ENCODE measurements at places on chromosomes 3 and 15. TPM values are rescaled to one million over a fixed set of nuclear protein-coding genes. Genes with fewer than 3 reads are reported as not detected.

GRCh38 chr15:94229591-94230369 lies 1.6 kb upstream of the MCTP2 start:
- peak; percentile 60 for DNase-seq

DNA sequence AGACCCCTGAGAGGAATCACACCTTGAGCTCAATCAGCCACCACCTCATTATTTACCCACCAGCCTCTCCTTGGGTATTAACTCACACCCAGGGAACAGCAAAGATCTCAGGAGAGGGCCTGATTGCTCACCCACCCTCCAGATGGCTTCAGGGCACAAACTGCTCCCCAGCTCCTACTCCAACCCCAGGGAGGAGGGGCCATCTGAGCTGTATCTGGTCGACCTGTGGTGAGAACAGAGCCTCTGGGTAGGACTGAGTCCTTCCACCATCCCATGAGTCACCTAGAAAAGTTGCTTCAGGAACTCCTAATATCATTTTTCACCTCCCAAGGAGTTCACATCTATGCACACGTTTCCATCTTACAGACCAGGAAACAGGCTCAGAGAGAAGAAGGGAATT lies 44.8 kb upstream of the HES1 start:
- no peak for DNase-seq

DNA sequence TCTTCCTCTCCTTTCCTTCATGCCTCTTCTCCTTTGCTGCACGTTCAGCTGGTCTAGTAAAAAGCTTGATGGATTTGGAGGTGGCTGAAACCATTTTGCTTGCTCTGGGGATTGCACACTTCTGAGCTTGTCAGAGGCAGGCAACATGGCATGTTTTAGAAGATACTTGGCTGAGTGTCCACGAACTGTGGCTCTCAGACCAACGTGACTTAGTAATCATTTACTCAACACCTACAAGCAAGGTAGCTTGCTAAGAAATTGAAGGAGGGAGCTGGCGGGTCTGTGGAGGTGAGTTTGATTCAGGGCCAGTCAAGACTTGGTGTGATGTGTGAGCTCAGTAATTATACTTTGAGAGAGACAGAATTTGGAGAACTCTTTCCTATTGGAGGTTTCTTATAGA lies 196.0 kb downstream of the LPP start:
- no peak for DNase-seq

GRCh38 chr3:42755681-42756578 lies 17.1 kb downstream of the CCDC13 start:
- no peak for DNase-seq

- DNase-seq: no peak
Measured at GRCh38 chr15:52689562-52689961, 10.4 kb upstream of the ATOSA start.

GRCh38 chr3:134608023-134608770 lies 42.6 kb downstream of the KY start:
- no peak for DNase-seq

The STRA6 gene
- 0.25 TPM for total RNA-seq
